ENCODE measurements at places on chromosomes 4 and X.

DNA sequence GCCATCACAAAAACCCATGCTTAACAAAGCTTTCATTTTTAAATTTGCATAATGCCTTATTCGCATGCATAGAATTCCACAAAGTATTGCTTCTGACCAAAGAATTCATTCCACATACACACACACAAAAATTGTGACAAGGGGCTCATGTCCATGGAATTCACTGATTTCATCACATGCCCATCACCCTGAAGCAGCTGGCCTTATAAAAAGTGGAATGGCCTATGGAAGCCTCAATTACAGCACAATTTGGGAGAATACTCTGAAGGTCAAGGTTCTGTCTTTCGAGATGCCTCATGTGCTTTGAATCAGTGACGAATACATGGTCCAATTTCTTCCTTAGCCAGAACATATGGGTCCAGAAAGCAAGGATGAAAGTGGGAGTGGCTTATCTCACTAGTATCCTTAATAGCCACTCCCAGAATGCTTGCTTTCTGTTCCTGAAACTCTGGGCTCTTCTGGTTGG, 165.7 kb downstream of the KDR start:
- DNase-seq = no peak

DNA sequence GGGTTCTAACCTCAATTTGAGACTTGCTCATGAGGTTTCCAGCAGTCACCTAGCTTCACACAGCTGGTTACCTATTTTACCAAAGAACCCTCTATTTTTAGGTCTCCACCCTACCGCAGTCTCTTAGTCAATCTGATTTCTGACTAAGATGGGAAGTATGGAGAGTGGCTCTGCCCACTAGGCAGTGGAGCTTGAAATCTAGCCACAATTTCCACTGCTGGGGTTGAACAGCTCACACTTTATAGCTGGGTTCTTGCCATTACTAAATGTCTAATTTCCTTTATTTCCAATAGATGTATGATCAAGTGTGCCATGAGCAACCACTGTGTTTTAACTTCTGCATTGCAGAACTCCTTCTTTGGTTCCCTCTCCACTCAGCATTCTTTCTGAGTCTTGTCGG, 43.1 kb downstream of the GASK1B start:
- DNase-seq = no peak

DNA sequence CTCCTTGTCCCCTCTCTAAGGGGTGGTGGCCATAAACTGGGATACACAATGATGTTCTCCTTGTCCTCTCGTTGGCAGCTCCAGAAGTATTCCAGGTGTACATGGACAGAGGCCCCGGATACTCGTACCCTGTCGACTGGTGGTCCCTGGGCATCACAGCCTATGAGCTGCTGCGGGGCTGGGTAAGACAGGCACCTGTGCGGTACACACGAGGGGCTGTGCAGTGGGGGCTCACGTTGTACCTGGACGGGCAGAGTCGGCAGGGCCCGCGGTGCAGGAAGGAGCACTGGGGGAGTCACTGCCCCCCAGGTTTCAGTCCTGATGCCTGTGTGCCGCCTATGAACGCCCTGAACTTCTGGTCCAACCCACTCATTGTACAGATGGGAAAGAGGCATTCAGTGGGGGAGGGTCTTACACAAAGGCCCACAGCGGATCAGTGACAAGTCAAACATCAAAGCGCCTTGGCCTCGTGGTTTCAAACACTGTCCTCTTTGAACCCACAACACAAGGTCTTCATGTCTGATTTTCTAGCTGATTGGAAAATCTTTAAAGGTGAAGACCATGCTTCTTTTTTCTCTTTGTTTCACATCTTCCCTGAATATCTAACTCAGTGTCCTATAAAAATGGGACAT, 261.6 kb downstream of the EVC2 start:
- no peak for DNase-seq

DNA sequence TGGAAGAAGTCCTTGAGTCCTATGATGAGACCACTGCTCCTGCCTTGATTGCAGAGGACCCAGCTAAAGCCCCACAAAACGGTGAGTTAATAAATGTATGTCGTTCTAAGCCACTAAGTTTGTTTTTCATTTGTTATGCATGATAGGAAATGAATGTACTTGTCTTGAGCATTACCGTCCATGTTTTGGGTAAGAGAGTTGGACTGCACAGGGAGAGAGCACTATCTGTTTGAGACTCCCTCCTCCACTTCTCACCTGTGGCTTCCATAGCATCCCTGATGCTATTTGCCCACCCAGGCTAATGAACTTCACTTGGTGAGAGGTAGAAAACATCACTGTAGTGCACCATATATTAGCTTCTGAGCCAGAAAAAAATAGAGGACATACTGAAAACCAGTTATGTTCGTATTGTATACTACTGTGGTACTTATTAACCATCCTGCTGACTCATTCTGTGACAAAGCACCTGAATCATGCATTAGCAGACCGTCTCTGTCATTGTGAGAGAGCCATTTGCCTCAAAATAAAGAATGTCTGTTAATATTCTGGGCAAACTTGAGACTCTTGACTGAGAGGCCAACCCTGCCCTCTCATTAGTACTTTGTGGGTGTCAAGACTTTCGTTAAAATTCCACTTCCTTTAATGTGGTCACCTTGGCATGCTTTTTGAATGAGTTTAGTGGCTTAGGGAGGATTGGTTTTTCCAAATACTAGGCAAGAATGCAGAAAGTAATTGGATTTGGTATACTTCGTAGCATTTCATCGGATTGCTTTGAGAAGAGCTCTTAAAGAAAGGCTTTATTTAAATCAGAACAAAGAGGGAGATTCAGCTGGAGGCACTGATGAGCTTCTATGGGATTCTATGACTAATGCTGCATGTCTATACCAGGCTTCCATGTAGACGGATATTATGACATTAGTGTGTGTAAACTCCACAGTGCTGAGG, 99.3 kb upstream of the GRPR start:
- no peak for DNase-seq

GRCh38 chr4:40264497-40264896, 67.7 kb downstream of the RHOH start:
- no peak for DNase-seq

- no peak for DNase-seq
Observed at GRCh38 chrX:121641560-121641959, 594.1 kb downstream of the GLUD2 start.

- DNase-seq = no peak
Observed at GRCh38 chr4:124903995-124904722, 191.6 kb upstream of the ANKRD50 start.

GRCh38 chr4:140251571-140251970, 97.6 kb upstream of the MAML3 start:
- no peak for DNase-seq

DNA sequence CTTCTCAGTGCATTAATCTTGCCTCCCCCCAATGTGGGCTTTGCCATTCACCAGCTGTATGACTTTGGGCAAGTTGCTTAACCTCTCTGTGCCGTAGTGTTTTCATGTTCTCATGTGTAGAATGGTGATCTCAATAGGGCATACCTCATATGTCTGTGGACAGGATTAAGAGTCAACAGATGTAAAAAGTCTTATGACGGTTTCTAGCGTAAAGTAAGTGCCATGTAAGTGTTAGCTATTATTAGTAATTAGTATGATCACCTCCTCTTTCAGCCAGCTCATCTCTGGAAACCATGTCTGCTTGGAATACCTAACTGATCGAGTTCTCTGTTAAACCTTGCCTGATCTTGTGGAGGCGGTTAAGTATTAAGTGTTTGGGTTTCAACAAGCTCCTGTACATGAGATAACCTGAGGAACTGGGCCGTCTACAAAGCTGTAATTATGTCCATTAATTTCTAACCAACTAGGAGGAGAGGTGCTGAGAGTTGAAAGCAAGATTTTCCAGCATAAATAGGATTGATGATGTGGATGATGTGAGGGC, 66.3 kb downstream of the TSC22D3 start:
- DNase-seq = no peak

GRCh38 chr4:147848634-147849033, 116.7 kb downstream of the ARHGAP10 start:
- no peak for DNase-seq

GRCh38 chr4:78749972-78750727, 26.0 kb upstream of the BMP2K start:
- DNase-seq = no peak

- DNase-seq = no peak
Observed at GRCh38 chrX:130267956-130268448, 697 bp downstream of the ZNF280C start.

- DNase-seq = no peak
Observed at GRCh38 chr4:14064984-14065383, 437.5 kb upstream of the BOD1L1 start.

GRCh38 chrX:101658661-101659491, 774 bp downstream of the ARMCX2 start:
- DNase-seq = no peak

DNA sequence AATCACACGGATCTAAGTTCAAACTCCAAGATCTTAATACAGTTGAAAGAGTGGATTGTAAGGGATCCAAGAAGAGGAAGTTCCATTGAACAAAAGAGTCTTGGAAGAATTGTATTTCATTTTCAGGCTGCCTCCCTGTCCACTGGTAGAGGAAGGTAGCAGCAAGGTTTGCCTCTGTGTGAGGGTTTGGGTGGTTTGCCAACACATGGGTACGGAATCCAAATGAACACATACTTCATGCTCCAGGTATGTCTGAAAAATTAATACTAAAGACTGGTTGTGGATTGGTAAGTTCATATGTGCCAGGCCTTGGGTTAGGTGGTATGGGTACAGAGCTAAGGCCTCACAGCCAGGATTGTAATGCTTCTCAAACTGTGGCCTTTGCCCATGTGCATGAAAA, 523.6 kb upstream of the BOD1L1 start:
- DNase-seq = no peak

DNA sequence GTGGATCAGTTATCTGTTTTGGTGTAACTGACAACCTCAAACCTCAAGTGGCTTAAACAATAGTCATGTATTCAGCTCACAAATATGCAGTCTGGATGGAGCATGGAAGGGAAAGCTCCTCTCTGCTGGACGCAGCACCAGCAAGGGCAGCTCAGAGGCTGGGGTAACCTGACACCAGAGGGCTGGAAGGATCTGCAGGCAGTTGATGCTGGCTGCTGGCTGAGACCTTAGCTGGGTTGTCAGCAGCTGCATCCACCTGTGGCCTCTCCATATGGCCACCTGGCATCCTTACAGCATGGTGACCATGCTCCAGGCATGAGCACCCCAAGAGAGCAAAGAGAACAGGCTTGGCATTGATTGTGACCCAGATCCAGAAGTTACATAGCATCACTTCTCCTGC, 46.7 kb downstream of the ENPP6 start:
- DNase-seq = no peak

DNA sequence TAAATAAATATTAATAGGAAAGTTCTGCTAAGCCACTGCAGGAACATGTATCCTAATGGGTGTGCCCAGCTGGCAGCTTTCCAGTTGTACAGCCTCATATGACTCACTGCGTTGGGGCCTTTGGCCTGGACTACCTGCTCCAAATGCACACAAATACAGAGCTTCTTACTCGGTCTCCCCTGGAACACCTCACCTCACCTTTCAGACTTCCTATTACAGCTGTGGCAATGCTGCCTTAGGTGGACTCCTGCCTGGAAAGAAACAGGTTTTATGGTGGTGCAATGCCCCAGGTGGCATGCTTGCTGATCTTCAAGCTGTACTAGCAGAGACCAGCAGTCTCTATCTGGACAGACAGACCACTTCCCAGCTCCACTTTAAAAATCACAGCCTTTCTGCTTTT, 85.7 kb upstream of the EXOC1L start:
- DNase-seq = no peak

GRCh38 chr4:84750260-84750959, 167.5 kb downstream of the CDS1 start:
- no peak for DNase-seq
